Pericardium fibroblast (primary cell): ENCODE measurements at places on chromosomes 7 and 10. TPM values are rescaled to one million over a fixed set of nuclear protein-coding genes. Genes with fewer than 3 reads are reported as not detected.

Gene ZNF853
- total RNA-seq = 2.9 and 3.3 TPM in 2 replicates

Gene PLCE1
- 3.6 and 6.0 TPM in 2 replicates for total RNA-seq

Gene RARRES2
- total RNA-seq = 90.6 and 142 TPM in 2 replicates

Gene RPEL1
- total RNA-seq = 0.09 and 0.12 TPM in 2 replicates

Gene MCM7
- total RNA-seq = 14.5 and 19.7 TPM in 2 replicates
